ENCODE measurements at places on chromosomes 3 and 15.

DNA sequence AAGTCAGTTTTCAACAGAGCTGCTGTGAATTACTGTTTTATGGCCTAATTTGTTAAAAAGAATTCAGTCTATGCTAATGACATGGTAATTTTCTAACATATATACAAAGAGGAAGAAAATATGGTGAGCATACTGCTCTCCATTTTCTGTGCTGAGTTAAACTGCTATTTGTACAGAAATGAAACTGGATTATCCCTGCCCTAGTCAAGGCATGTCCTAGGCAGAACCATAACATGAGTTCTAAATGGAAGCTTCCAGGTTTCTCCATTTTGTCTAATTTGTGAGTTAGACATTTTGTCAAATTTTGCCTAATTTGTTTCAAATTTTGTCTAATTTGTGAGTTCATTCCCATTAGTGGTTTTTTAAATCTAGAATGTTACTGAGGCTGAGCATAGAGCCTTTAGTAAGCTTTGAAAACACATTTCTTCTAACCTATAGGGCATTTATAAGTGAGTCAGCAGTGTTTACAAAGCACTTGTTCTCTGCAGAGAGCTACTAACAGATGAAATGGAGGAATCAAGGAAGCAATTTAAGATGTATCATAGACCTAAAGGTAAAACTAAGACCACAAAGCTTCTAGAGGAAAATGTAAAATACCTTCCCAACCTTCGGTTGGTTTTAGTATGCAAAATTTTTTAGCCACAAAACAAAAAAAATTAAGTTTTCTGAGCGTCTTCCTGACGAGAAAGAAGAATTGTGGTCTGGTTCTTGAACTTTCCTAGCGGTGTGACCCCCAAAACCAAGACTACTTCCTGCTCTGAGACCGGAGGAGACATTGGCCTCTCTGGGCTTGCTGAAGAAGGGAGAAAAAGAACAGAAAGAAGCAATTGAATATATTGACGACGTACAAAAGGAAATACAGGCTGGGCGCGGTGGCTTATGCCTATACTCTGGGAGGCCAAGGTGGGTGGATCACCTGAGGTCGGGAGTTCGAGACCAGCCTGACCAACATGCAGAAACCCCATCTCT, 9.8 kb downstream of the P2RY14 start:
- DNase-seq = no peak

GRCh38 chr3:51243924-51244323, 141.2 kb upstream of the MANF start:
- no peak for DNase-seq

DNA sequence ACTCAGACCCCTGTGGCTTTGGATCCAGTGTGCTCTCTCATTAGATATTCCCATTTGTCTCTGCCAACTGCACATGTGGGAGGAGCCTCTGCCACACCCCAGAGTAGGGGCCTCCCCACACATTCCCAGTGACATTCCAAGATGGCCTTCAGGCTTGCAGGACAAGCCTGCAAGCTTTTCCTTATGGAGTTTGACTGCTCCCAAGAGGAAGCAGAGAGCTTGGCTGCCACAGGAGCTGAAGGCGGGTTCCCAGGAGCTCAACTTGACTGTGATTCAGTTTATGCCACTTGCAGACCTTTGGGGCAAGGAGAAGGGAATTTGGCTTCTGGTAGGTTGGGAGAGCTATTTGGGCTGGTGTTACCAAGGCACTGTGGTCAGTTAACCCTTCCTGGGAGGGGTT, 22.5 kb upstream of the EPHB1 start:
- DNase-seq = no peak

DNA sequence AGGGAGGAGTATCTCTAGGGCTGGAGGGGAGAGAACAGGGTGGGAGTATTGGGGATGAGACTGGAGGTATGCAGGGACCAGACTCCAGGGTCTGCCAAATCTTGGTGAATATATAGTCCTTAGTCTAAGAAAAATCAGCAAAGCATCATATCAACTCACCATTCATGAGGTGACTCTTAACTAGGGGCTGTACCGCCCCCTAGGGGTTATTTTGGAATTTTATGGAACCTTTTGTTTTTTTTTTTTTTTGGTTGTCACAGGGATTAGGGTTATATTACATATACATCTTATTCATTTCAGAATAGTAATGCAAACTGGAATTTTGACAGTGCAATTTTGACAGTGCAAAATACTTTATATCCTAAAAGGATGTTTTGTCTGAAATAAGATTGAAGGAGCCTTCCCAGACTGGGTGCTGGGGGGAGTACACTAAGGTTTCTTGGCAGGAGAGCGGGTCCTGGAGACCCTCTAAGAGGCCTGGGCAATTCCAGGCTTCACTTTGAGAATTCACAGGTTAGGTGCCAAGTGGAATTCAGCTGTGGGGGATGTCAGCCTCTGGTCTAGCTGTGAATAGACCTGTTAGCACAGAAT, 7.5 kb downstream of the CMTM7 start:
- DNase-seq = no peak

DNA sequence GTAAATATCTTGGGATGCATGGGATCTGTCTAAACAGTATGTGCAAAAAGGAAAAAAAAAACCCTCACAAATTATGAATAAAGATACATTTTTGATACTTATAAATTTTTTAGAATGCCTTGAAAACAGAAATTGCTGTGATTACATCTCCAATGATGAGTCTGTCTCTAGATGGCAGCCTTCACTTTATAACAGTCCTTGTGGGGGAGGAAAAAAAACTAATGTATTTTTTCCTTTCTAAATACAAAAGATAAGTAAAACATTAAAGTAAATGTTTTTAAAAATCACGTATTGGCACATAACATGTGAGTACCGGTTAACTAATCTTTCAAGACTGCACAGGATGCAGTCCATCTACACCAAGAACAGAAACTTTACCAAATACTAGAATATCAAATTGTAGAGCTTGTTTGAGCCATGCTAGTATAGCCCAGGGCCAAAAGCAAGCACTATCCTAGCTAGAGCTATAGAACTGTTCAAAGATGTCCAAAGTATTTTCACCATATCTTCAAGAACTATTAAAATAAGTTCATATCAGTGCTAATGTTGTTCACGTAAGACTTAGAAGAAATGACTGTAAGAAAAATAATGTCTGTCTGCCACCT, 206.4 kb downstream of the STAG1 start:
- DNase-seq = no peak

- no peak for DNase-seq
Observed at GRCh38 chr3:182165234-182165633, 453.5 kb downstream of the SOX2 start.

GRCh38 chr3:133491481-133492059, 81.9 kb upstream of the CDV3 start:
- no peak for DNase-seq

- no peak for DNase-seq
Observed at GRCh38 chr3:186869253-186870100, 27.0 kb downstream of the ADIPOQ start.

GRCh38 chr3:53192608-53193007, 31.6 kb downstream of the PRKCD start:
- no peak for DNase-seq

- DNase-seq = no peak
Observed at GRCh38 chr3:150129166-150129565, 158.5 kb upstream of the PFN2 start.

GRCh38 chr3:23435318-23435717, 232.2 kb downstream of the UBE2E2 start:
- DNase-seq = no peak

- no peak for DNase-seq
Observed at GRCh38 chr3:177385186-177385585, 187.9 kb upstream of the TBL1XR1 start.

- no peak for DNase-seq
Observed at GRCh38 chr15:77557564-77557963, 75.1 kb downstream of the LINGO1 start.

GRCh38 chr15:56659197-56659596, 74.1 kb downstream of the ZNF280D start:
- DNase-seq = no peak

DNA sequence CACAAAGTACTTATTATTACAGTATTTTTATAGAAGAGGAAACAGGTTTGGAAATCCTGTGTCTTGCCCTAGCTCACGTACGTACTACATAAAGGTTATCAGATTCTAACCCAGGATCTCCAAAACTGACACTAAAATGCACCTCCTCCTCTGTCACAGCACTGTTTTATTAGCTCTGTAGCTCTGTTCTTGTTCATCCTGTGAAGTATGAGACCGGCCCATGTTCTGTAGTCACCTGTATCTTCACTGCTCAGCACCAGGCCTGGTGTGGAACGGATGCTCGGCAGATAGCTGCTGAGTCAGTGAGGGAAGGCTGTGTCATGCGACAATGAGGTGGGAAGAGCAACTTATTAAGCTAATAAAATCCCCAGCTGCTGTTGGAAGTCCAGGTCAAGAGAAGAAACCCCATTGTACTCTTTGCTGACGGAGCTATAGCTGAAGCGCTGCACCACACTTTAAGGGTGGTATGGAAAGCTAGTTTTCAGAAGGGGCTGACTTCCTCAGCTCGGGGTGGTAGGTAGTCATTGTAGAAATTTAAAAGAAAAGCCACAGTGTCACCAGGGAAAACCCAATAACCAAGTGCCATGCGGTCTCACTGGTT, 22.8 kb downstream of the BCL2A1 start:
- DNase-seq = no peak

GRCh38 chr3:46892285-46893145, 15.0 kb downstream of the PTH1R start:
- DNase-seq = no peak

- DNase-seq = no peak
Observed at GRCh38 chr15:37572401-37572800, 362.0 kb upstream of the TMCO5A start.

DNA sequence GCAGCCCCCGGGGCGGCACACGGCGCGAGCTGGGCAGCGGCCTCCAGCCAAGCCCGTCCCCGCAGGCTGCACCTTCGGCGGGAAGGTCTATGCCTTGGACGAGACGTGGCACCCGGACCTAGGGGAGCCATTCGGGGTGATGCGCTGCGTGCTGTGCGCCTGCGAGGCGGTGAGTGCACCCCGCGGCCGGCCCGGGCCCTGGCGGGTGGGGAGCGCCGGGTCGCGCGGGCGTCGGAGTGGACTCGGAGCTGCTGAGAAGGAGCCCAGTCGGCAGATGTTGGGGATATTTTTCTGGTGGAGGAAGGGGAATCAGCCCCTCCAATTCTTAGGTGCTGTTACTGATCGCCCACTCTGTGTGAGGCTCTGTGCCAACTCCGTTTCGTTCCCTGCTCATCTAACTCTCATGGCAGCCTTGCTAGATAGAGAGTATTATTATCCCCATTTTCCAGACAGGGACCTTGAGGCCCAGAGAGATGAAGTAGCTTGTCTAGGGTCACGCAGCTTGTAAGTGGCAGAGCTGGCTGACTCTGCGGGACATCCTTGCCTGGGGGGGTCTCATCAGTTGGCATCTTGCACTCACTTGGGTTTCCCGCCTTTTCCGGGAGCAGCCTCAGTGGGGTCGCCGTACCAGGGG, 890 bp downstream of the CHRD start:
- no peak for DNase-seq

- DNase-seq = no peak
Observed at GRCh38 chr3:133973249-133973980, 56.3 kb downstream of the SLCO2A1 start.

DNA sequence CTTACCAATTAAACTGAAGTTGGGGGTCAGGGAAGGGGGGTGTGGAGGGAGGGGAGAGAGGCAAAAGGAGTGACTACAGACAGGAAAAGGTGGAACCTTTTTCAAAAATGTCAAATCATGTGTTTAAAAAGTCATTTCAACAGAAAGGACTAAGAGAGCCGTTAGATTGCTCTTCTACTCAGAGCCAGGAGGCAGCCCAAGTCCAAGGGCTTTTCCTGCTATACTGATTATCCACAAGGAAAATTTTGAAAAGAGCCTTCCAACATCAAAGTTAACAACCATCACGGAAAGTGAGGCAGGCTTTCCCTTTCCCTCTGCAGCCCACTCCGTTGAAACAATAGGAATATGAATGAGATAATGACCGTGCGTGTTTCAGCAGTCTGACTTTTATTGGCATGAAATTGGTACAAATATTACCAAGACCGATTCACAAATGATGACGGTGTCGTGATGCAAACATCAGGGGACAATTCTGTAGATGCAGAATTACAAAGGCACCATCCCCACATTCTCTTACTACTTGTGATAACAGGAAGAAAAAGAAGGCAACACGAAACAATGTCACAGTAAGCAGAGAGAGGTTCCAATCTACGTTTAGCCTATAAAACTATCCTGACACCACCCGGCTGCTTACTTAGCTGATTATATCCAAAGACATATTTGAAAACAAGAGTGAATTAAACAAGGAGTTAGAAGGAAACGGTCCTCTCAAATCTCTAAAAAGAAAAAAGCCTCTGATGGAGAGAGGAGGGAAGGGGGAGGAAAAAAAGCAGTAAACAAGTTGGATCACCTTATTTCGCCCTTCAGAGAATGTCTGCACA, 453.7 kb downstream of the FOXP1 start:
- no peak for DNase-seq

GRCh38 chr3:123338620-123339061, 110.2 kb downstream of the ADCY5 start:
- DNase-seq = no peak

- DNase-seq = no peak
Observed at GRCh38 chr15:41756198-41756597, 18.1 kb upstream of the MAPKBP1 start.

- DNase-seq = no peak
Observed at GRCh38 chr3:190673148-190673547, 159.3 kb downstream of the IL1RAP start.

DNA sequence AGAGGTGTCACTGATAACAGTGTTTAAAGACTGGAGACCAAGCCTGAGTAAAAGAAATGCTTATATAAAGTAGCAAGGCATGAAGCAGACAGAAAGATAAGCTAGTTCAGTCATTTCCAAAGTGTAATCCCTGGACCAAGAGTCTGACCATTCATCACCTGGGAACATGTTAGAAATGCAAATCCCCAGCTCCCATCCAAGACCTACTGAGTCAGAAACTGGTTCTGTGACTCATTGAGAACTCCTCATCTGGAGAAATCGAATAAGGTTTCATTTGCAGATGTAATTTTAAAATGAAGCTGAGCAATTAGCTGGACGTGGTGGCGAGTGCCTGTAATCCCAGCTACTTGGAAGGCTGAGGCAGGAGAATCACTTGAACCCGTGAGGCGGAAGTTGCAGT, 473.9 kb upstream of the UBE2E2 start:
- no peak for DNase-seq

GRCh38 chr15:99604865-99605264, 39.1 kb downstream of the MEF2A start:
- DNase-seq = no peak

DNA sequence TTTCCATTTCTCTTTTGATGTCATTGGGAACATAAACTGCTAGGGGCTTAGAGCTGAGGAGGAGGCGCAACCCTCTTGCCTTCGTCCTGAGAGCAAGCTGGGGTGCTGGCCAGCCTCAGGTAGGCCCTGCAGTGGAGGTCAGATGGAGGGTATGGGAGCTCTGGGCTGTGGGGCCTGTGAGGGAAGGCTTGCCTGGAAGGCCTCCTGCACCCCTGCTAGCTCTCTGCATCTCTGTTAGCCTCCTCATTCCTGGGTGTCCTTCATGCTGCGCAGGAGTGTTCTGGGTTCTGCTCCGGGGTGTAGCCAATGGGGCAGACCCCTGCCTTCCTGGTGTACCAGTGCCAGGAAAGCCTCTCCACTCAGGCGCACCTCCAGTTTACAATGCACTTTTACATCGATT, 11.8 kb downstream of the GP5 start:
- DNase-seq = no peak

- DNase-seq = no peak
Observed at GRCh38 chr15:81595752-81596151, 221.7 kb upstream of the TMC3 start.

GRCh38 chr3:149701977-149702350, 44.1 kb upstream of the WWTR1 start:
- DNase-seq = no peak

- DNase-seq = no peak
Observed at GRCh38 chr3:170180079-170180907, 1.2 kb downstream of the PHC3 start.

All from stimulated activated CD4-positive, alpha-beta T cell treated with anti-CD3 and anti-CD28 coated beads, TNF-alpha, amount 100 ng/mL, for 1 hour (primary cell).